Activated T-helper 1 cell treated with Interleukin-2 at 50 U/mL for 16 hours (primary cell): ENCODE measurements at places on chromosomes 3 and 15.

GRCh38 chr15:54810031-54810430, 386.7 kb downstream of the RSL24D1 start:
- no peak for DNase-seq

DNA sequence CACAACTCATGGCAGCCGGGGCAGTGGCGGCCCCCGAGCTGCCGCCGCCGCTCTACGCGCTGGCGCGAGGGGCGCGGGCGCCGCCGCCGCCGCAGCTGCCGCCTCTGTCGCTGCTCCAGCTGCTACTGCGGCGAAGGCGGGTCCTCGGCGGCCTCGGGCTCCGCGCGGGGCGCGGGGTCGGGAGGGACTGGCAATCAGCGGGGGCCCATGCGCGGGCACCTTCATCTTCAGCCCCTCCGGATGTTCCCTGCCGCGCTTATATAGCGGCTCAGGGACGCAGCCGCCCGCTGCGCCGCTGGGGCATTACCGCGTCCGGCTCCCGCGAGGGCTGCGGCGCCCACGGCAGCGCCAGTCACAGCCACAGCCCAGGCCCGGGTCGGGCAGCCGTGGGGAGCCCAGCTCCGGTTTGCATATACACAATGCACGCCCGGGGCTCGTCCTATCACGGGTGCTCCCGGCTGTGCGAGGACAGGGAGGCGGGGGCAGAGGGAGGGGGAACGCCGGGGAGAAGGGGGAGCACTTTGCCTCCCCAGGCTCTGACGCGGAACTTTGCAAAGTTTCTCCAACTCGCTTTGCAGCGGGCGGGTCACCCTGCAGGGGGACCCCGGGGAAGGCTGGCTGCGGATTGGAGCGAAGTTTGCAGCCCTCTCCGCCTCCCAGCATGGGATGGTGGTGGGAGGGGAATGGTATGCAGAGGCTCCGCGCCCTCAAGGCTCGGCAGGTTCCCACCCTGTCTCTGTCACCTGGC, at the start of gene VGLL3:
VGLL3 (minus strand) TSS at position 416 of the 748 bp plus-strand sequence; CDS start at position 10, 406 bp downstream.
- DNase-seq, result no peak

- no peak for DNase-seq
Observed at GRCh38 chr3:46472736-46473135, 8.0 kb upstream of the LTF start.

DNA sequence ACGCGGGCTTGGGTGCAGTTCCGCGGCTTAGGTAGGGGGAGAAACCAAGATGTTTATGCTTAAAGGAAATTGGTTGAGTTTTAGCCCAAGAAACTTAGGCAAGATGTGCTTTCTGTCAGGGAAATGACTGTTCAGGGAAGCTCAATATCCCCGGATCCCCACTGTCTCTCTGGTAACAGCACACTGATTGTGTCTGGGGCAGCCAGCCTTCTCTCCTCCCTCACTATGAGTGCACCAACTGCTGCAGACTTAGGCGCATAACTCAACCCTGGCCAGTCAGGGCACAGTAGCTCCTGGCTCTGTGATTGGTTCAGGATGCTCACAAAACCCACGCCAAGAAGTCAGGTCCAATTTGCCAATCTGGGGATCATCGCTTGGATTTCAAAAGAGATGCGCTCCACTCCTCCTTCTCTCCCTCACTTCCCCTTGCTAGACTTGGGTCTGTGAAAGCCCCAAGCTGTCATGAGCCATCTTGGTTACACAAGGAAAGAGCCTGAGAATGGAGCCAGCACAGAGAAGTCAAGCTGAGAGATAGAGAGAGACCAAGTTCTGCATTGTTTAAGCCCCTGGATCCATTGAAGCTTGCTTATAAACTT, 42.5 kb upstream of the CACNA2D3 start:
- DNase-seq, result no peak

- no peak for DNase-seq
Observed at GRCh38 chr3:150184426-150185071, 213.9 kb upstream of the PFN2 start.

DNA sequence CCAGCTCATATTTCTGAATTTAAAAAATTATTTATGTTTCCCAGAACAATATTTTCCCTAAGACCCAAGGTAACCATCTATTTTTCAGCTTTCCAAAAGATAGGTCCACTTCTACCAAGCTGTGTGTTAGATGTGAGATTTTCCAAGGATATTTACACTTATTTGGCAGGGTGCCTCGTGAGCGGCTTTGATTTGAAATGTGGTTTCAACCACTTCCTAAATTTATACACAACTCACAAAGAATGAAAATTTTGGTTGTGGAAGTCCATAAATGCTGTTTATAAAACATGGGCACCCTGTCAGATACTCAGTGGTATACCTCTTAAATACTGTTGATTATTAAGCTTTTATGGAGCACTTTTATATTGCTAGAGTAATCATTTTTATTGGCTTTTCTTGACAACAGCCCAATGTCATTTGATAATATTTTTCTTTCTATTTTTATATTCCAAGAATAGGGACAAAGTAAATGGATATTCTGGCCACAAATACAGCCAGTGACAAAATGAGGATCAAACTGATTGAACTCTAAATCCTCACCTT, 57.6 kb downstream of the GAP43 start:
- no peak for DNase-seq

DNA sequence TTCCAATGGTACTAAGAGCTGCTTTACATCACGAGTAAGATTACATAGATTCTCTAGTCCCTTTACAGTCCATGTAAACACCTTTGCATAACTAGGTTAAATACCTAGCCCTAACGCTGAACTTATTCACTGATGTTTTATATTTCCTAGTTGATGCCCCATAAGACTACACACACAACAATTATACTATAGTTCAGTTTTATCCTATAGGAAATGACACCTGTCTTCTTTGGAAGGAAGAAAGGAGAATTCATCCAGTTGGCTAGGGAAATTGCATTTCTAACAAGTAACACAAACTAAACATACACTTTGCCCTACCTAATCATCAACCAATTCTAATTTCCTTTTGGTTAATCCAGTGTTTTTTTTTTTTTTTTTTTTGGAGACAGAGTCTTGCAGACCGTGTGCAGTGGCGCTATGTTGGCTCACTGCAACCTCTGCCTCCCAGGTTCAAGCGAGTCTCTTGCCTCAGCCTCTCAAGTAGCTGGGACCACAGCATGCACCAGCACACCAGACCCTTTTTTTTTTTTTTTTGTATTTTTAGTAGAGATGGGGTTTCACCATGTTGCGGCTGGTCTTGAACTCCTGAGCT, 13.9 kb downstream of the PDE12 start:
- no peak for DNase-seq

GRCh38 chr3:183984127-183984740, 33.5 kb downstream of the ABCC5 start:
- DNase-seq, result no peak

GRCh38 chr3:191239407-191240031, 40.5 kb downstream of the OSTN start:
- no peak for DNase-seq

- DNase-seq, result no peak
Observed at GRCh38 chr15:44101286-44101685, 93.8 kb downstream of the FRMD5 start.
